Right forelimb (tissue), 1 donor: ENCODE measurements at places on chromosomes 13 and 19.

GRCh38 chr19:11278670-11279069 lies 16.3 kb upstream of the DOCK6 start:
- DNase-seq = no peak

DNA sequence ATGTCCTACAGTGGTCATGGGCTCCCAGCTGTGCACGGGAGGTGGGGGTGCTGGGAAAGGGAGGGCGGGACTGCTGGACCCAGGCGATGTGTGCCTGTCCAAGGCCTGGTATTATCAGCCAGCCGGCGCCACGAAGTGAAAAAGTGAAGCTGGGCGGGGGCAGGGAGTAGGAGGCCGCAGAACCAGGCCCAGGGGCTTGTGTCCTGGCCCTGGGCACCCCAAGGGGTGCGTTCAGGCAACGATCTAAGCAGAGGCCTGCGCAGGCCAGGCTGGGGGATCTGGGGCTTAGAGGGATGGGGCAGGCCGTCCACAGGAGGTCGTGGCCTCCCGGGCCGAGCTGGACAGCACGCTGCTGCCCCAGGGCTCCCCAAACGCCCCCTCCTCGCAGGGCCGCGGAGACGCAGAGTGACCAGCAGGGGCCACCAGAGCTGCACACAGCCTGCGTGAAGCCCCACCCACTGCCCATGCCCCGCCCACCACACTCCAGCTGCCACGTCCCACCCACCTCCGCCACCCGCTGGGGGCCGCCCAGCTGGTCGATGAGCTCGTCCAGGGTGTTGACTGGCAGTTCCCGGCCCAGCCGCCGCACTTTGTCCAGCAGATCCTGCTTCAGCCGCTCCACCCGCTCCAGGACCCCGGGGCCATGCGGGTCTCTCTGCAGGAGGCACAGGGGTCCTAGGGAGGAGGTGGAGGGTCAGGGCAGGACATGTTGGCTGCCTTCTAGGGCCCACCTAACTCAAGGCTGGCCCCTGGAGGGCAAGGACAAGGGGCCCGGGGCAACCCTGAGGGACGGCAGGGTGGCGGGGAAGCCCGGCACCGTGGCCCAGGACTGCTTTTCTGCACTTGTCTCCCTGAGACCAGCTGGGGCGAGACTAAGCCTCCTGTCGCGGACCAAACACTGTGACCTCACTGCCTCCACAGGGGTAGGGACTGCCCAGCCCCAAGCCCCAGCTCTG lies 9.5 kb downstream of the GPX4 start:
- peak; percentile 97 for DNase-seq

DNA sequence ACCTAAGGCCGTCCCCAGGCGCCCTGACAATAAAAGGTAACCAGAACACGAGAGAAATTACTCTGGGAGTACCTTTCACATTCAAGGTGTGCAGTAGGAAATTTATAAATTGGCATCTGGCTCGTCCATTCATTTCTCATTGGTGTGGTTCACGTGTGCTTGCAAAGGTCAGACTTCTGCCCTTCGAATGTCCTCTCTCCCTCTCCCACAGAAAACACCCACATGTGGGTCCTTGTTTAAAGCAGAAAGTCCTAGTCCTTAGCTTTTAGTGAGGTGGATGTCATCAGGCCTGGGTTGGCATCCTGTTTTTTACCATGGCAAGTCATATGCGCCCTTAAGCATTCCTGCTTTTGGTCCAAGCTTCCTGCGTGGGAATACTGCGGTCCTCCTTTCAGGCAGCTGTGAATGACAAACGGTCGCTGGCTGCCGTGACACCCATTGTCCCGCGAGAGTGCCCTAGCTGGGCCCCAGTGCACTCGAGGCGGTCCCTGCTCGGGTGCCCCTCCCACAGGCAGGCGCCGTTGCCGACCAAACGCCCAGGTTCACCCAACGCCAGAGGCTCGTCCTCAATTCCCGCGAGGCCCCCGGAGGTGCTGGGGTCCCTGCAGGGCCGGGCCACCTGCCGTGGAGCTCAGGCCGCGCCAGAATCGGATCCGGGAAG lies at the start of gene NUDT19:
NUDT19 (plus strand) TSS at position 531 of the 661 bp plus-strand sequence. CDS start 140 bp downstream, outside the sequence.
- DNase-seq = peak; percentile 83

GRCh38 chr13:28628241-28628640 lies 30.7 kb upstream of the POMP start:
- DNase-seq = no peak

- DNase-seq = no peak
Observed at GRCh38 chr13:74444864-74445479, 310.8 kb upstream of the KLF12 start.

DNA sequence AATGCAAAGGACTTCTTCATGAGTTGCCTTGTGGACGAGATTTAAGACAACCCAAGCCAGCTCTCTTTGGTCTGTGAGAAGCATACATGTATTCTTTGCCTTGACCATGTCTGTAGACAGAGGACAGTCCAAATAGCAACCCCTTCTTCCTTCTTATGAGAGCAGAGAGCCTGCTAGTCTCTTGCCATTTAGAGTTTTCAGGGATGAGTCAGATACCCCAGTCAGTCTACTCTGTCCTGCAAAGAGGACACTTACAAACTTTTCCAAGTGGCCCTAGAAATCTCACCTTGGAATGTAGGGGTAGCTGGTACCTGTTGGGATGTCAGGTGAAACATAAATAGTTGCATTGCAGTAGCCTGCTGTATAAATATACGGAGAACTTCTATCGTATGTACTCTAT lies 36.7 kb downstream of the DNAJC3 start:
- DNase-seq = no peak

GRCh38 chr13:43389983-43390382 lies 366.6 kb downstream of the DNAJC15 start:
- no peak for DNase-seq
